Kidney (tissue), 22 donors: ENCODE measurements at places on chromosomes 7 and 10. TPM values are rescaled to one million over a fixed set of nuclear protein-coding genes. Genes with fewer than 3 reads are reported as not detected.

The HTRA1 gene
- 86.0 TPM for total RNA-seq

The NPY gene
- not detected for total RNA-seq

The SPDYE11 gene
- not detected for total RNA-seq

The CADPS2 gene
- 33.0 TPM for total RNA-seq

- no peak for DNase-seq
These were observed 3.6 kb downstream of the BLVRA start for GRCh38 chr7:43761938-43762692.

GRCh38 chr10:101789686-101790085 lies 6.4 kb upstream of the NPM3 start:
- no peak for DNase-seq

DNA sequence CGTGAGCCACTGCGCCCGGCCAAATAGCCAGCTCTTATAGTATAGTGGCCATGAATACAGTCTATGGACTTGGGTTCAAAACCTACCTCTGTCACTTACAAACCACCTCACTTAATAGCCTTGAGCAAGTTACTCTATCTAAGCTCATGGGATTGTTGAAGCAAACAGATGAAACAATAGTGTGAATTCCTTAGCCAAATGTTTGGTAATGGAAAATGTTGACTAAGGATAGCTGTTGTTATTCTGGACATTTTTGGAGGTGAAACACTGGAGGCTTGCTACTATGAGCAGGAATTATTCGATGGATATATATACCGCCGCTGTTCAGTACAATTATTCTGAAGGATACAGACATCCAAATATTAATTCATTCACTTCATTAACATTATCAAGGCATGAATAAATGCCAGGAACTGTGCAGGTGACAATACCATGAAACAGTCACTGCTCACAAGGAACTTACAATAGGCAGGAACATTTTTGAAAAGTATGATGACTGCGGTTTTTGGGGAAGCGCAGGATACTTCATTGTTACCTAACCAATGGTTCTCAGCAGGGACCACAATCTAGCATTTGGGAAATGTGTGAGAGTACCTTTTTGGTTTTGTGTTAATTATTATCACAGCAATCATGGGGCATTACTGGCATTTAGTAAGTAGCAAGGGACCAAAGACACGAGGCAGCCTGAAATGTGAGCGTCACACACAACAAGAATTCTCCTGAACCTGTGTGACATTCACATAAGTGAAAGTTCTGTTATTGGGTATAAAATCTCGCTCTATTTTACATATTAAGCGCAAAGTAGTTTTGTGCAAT lies 55.7 kb downstream of the CUBN start:
- DNase-seq, result no peak

GRCh38 chr7:121336579-121336978 lies 7.8 kb downstream of the WNT16 start:
- no peak for DNase-seq

DNA sequence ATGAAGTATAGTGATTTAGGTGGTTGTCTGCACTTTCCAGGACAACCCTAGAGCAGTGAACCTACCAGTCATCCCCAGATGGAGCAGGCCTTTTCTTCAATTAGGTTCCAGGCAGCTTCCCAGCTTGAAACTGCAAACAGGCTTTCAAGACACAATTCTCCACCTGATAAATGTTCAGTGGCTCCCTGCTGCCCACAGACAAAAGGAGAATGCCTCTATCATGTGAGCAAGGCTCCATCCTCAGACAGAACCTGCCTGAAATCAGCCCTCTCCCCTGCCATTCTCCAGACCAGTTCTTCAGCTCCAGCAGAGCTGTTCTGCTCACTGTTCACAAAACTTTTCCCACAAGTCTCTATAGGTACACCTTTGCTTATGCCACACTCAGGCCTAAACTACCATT lies 22.1 kb downstream of the RELN start:
- no peak for DNase-seq

GRCh38 chr10:17963431-17963830 lies 11.7 kb downstream of the SLC39A12 start:
- no peak for DNase-seq
